ENCODE measurements at places on chromosomes 11 and 22. TPM values are rescaled to one million over a fixed set of nuclear protein-coding genes. Genes with fewer than 3 reads are reported as not detected.

The DHCR7 gene
- 65.3 TPM for polyA plus RNA-seq

- DNase-seq = no peak
Measured at GRCh38 chr22:39214006-39214382, 30.8 kb downstream of the PDGFB start.

The ZP1 gene
- polyA plus RNA-seq = 11.2 TPM

The NLRP14 gene
- 1.2 TPM for polyA plus RNA-seq

DNA sequence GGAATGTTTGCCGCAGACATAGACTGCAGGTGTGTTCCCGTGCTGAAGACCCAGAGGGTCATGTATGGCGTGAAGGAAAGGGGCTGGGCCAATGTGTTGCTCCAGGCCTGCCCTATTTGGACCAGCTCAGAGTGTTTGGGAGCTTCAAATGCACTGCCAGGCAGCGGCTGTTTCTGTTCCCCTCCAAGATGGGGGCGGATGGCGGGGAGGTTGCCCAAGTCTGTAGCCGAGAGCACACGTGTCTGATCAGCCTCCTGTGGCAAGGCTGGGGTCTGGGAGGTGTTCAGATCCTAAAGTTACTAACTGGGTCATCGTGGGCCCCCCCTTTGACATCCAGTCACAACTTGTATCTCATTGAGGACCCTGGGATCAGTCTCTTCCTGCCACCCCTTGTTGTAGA, 45.5 kb downstream of the CACNA1I start:
- no peak for DNase-seq

DNA sequence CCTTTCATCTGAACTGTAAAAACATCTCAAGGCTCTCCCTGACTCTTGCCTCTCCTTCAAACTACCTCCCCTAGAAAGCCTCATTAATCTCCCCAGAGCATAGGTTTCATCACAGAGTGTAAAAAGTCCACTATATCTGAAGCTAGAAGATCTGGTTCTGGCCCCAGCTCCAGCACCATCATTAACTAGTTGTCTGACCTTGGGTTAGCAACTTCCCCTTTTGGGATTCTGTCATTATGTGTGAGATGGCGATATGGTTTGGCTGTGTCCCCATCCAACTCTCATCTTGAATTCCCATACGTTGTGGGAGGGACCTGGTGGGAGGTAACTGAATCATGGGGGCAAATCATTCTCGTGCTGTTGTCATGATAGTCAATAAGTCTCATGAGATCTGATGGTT, 97.3 kb downstream of the KCNC1 start:
- DNase-seq = no peak

- DNase-seq = no peak
Measured at GRCh38 chr11:123247496-123247799, 52.4 kb upstream of the CLMP start.

DNA sequence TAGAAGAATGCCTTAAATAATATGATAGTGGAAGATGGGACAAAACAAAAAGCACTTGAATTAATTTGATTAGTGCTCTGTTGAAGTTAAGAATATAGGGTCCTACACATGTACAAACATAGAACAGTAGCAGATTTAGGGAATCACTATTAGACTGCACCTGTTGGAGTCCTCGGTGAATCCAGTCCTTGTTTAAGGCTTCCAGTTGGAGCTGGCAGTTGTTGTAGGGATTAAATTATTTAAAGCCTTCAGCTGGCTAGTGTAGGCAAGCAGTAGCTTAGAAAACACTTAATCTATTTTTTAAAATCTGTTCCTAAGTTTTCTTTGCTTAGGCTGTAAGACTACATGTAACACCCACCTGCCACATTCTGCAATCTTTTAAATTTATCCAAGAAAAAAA, 24.5 kb upstream of the CSTF3 start:
- no peak for DNase-seq

DNA sequence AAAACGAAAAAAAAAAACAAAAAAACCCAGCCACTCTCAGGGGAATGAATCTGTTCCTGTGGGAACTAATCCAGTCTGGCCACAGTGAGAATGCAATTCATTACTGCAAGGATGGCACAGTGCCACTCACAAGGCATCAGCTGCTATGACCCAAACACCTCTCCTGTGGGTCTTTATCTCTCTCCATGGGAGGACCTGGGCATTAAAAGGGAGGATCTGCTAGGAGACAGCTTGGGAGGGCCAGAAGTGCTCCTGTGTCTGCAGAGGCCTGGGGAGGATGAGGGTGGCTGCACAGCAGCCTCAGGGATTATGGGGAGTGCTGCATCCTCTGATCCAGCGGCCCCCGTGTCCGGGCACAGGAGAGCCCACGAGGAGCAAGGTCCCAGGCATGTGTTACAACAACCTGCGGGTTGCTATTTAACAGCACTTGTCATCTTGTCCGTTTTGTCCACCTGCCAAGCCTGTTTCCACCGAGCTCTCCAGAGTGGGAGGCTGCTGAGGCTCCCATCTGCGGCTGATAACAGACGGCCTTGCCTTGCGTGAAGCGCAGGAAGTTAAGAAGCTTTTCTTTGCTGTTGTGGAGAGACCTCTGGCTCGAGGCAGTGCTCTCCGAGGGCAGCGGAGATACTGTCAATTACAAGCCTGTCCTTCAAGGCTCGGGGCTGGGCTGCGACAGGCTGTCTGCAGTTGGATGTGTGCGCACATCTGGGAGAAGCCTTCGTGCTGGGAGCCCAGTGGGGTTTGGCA, 97.7 kb downstream of the NXPE2 start:
- DNase-seq = peak; percentile 87

The TBX10 gene
- not detected for polyA plus RNA-seq

GRCh38 chr11:33885338-33886005, 6.4 kb downstream of the LMO2 start:
- DNase-seq = no peak

The AGBL2 gene
- 65.2 TPM for polyA plus RNA-seq

The DRD2 gene
- 2.6 TPM for polyA plus RNA-seq

DNA sequence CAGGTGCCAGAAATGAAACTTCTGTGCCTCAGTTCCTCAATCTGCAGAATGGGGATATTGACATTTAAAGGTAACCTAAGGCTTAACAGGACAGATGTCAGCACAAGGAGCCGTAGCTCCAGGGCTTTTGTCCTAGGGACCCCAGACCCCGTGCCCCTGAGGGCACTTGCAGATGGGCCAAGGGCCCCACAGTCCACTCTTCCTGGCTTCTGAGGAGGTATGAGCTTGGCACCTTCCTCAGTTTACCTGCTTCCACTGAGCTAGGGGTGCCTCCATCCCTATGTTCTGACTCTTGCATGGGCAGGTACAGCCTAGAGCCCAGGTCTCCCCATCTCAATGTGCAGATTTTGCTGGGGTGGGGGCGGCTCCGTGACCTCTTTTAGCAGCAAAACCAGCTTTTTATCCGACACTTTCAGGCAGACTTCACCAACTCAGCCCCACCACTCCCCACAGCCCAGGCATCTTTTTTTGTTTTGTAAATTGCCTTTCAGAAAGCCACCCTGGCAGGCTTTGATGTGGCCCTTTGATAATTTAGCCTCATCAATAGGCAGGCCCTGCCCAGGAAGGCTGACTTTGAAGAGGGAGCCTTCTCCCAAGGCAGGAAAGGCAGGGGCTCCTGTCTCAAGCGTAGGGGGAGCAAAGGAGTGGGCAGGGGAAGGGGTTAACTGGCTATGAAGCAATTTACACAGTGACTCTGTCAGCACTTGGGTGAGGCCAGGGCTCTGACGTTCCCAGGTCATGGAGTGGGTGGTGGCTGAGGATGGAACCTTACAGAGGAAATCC, 23.7 kb upstream of the FGF3 start:
- DNase-seq = no peak

DNA sequence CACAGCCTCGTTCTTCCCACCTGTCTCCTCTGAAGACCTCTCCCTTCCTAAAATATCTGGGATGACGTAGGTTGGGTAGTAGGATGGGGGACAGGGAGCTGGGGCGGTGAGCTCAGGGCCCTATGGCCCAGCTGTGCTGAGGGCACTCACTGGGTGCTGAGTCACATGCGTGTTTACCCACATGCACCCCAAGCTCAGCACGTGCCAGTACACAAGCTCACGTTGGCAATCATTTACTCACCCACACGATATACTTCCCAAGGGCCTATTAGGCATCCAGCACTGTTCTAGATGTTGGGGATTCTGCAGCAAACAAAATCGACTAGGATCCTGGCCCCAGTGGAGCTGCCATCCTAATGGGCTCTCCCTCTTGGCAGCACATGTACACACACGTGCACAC, 28.7 kb downstream of the ARAP1 start:
- no peak for DNase-seq

DNA sequence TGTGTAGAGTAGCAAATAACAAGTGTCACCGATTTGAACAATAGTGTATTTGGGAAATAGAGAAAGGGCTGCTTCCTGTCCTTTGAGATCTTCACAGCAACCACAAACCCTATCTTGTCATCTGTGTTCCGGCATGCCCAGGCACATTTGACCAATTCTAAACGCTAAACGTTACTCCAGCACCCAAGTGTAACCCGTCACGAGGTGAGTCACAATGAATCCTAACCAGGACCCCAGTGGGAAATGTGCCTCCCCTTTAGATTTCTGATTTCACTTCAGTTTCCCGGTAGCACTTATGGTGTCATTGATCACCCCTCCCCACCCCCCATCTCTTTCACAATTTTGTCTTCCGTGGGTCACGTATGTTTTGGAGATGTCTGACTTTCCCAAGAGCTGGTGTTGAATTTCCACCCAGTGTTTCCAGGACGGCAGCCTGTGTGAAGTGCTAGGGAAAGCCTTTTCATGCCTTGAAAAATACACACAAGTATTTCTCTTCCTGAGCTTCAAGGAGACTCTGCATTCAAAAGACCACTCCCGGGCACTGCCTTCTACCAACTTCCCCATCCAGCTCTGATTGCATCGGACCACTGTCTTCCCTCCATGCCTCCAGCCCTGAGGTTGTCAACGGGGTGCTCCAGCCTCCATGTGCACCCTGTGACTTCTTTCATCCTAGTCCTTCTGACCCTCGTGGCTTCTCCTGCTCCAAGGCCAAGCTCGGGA, 10.5 kb upstream of the C11orf24 start:
- no peak for DNase-seq

The POU2AF2 gene
- polyA plus RNA-seq = 7.9 TPM

The PDE3B gene
- polyA plus RNA-seq = 22.3 TPM

- no peak for DNase-seq
Measured at GRCh38 chr11:14635546-14635945, 8.1 kb upstream of the PDE3B start.

Data from testis (tissue), 5 donors.